ENCODE measurements at places on chromosomes 2 and 18.

DNA sequence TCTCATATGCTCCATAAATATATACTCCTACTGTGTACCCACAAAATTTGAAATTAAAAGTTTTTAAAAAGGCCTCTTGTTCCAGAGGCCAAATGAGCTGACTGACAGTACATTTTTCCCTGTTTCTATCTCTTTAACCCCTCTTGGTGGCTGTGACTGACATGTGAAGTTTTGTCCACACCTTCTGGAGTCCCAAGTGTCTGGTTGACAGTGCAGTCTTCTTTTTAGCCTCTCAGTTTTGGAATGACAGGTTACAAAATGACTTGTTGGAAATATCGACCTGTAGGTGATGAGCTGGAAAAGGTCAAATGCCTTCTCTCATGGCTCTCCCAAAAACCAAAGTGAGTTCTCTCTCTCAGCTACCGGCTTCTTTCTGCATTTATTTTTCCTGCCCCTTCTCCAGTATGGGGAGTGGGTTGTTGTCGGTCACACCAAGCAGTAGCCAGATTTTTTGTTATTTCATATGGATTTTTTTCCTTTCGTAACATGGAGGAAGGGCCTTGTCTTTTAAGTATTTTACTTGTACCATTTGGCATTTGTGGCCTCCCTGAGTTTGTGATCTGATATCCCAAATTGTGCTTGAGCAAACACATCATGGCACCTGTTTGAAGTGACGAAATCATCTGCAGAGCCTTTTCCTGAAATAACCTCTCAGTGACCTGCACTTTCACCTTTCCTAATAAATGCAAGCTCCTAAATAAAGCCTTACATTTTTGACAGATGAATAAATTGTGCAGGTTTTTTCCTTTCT is 143.9 kb downstream of the ESCO1 start:
- DNase-seq, result no peak

DNA sequence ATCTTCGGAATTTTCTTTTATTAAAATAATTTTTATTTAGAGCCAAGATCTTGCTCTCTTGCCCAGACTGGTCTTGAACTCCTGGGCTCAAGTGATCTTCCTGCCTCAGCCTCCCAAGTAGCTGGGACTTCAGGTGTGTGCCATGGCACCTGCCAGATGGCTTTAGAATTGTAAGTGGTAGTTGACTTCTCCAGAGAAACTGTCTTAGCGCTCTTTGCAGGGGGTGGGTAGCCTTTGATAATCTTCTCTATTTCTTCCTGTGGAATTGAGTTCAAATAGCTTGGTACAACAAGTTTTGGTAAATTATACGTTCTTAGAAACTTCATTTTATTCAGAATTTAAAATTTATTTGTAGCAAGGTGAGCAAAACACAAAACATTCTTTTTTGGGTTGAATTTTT is 113.3 kb downstream of the LDLRAD4 start:
- no peak for DNase-seq

DNA sequence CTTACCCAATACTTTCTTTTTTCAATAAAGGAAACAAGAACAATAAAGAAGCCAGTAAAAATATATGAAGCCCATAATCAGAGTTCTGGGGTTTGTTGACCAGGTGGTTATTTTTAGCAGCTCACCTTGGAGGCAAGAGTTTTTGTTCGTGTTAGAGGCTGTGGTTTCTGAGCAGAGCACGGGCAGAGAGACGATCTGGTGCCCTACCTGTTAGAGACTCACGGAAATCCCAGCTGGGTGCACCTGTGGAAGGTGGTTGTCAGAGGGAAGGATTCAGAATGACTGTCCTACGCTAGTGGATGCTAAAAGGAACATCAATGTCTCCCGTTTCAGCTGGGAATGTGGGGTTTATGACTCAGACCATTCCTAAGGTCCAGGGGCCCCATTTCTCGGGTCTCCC is 87.6 kb downstream of the NRP2 start:
- DNase-seq, result no peak

- no peak for DNase-seq
These were observed 214.5 kb downstream of the SH3RF3 start for GRCh38 chr2:109343460-109343859.

DNA sequence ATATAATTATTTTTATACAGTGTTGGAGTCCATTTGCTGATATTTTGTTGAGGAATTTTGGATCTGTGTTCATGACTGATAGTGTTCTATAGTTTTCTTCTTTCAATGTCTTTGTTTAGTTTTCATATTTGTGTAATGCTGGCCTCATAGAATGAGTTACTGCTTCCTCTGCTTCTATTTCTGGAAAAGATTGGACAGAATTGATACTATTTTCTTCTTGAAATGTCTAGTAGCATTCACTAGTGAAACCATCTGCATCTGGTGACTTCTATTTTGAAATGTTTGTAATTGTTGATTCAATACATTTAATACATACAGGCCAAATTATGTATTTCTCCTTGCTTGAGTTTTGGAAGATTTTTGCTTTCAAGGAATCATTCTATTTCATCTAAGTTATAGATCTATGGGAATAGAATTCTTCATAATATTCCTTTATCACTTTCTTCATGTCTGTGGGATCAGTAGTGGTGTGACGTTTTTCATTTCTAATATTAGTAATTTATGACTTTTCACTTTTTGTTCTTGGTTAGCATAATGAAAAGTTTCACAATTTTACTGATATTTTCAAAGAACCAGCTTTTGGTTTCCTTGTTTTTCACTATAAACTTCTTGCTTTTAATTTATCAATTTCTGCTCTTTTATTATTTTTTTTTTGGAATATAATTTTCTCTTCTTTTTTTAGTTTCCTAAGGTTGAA is 509.9 kb upstream of the VRK2 start:
- no peak for DNase-seq

Data from CD4-positive, alpha-beta T cell treated with Interleukin-6 for 4 hours (primary cell).